ENCODE measurements at places on chromosomes 5 and 9.

- DNase-seq: no peak
Measured at GRCh38 chr9:107648153-107648715, 158.7 kb upstream of the KLF4 start.

DNA sequence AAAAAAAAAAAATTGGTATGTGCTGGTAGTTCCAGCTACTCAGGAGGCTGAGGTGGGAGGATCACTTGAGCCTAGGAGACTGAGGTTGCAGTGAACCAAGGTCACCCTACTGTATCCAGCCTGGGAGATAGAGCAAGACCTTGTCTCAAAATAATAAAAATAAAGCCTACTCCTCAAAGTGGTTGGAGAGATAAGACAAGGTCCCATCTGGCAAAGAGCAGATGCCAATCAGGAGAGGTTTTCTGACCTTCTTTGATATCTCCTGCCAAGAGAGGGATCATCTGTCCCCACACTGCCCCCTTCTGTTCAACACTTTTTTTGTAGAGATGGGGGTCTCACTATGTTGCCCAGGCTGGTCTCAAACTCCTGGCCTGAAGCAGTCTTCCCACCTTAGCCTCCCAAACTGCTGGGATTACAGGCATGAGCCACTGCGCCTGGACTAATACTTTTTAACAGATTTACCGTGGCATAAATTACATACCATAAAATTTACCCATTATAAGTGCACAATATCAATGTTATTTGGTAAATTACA is 64.7 kb downstream of the SH3PXD2B start:
- no peak for DNase-seq

- DNase-seq: no peak
Measured at GRCh38 chr9:132185073-132186009, 23.5 kb downstream of the NTNG2 start.

DNA sequence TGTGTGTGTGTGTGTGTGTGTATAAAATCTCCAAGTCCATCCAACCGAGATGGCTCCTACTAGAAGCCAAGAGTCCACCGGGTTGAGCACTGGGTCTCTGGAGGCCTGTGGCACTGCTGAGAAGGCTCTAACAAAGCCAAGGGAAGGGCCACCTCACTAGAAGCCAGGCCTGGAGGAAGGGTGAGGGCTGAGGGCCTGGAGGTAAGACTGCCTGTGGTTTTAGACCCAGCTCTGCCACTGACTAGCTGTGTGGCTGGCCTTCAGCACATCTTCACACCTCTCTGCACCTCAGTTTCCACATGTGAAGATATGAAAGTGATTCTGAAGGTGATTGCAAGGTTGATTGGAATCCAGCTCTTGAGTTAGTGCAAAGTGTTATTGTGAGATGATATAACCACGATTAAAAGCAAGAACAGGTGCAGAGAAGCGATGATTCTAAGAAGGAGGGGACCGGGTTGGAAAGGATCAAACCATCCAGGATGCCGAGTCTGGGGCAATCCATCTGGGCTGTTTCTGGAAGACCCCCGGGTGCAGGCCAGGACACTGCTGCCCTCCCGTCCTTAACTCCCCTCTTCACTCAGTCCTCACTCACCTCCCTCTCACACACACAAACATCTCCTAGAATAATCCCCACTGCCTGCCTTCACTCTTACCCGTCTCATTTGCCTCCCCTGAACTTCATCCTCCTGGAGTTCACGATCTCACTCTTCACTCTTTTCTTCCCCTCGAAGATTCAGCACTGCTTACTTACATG is 2.3 kb downstream of the IL4 start:
- DNase-seq: no peak

DNA sequence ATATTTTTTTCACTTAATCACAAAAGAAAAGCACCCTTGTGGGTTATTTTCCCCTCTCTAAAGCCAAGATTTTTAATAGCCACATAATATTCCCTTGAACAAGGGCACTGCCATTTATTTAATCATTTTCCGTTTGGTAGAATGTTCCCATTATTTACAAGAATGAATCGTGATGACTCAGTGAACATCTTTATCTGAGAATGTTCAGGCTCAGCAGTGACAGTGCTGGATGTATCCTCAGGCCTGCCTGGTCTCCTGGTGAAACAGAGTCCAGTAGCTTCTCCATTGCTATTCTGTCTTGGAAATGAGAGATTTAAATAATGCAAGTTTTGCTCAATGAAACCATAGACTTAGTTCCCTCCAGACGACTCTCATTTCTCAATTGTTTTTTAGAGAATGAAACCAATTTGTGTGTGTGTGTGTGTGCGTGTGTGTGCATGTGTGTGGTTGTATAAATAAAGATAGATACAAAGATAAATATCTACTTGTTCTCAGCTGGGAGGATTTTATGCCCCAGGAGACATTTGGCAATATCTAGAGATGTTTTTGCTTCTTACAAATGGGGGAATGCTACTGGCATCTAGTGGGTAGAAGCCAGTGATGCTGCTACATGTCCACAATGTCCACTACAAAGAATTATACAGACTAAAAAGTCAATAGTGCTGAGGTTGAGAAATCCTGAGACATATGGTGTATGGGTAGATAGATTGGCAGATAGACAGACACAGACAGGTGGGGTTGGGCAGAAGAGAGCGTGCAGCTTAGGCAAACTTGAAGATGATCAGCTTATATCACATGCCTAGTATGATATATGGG is 55.0 kb downstream of the PAPPA start:
- DNase-seq: no peak

DNA sequence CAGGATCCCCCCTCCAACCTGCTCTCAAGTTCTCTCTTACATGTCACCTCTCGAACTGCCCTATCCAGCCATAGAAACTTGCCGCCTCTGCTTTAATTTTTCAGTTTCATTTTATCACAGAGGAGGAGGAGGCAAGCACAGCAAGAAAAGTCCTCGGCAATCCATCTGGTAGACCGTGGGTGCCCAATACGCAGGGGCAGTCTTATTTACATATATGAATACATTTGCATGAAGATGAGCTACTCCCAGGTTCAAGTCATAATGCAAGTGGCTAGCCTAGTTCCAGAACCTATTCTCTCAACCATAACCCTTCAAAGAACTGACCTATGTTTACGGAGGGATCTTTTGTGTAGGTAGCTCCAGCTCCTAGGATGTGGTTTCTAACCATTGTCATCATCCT is 223.2 kb upstream of the PANK3 start:
- no peak for DNase-seq

GRCh38 chr5:109041317-109041716 is 293.6 kb downstream of the FER start:
- no peak for DNase-seq

GRCh38 chr5:90504743-90505142 is 24.6 kb downstream of the LYSMD3 start:
- no peak for DNase-seq

- DNase-seq: no peak
Measured at GRCh38 chr5:12795333-12795663, 891.1 kb upstream of the CTNND2 start.

- DNase-seq: no peak
Measured at GRCh38 chr5:139765409-139766217, 30.0 kb upstream of the PSD2 start.

- DNase-seq: no peak
Measured at GRCh38 chr5:37054391-37054790, 177.8 kb downstream of the NIPBL start.

- DNase-seq: no peak
Measured at GRCh38 chr5:92850886-92851285, 730.1 kb downstream of the NR2F1-AS1 start.

DNA sequence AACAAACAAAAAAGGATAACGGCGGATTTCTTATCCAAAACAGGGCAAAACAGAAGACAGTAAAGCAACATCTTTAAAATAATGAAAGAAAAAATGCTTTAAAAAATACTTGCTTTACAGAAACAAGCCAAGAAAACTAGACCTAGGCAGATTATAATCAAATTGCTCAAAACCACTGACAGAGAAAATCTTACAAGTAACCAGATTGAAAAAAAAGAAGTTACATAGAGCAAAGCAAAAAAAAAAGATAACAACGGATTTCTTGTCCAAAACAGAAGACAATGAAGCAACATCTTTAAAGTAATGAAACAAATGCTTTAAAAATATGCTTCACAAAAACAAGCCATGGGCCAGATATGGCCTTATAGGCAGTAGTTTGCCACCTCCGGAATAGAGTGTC is 51.1 kb downstream of the RICTOR start:
- no peak for DNase-seq

- no peak for DNase-seq
Measured at GRCh38 chr9:68705531-68706362, 707 bp downstream of the PIP5K1B start.

DNA sequence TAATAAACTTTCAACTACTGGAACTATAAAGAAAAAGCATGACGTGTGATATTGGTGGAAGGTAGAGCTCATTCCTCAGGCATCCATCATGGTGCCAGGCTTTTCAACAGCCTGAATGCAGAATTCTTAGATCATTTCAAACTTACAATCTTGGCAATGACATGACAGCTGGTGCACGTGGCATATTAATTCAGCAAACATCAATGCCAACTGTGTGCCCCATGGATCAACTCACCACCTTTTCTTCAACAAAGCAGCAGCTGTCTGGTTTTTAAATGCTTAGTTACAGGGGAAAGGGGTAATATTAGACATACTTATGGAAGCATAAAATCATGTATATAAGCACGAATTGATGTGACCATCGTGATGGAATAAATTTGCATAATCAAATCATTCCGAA is 56.0 kb upstream of the OR13F1 start:
- DNase-seq: no peak

- no peak for DNase-seq
Measured at GRCh38 chr5:56822981-56823380, 7.6 kb downstream of the MAP3K1 start.

- no peak for DNase-seq
Measured at GRCh38 chr5:89147031-89147430, 264.0 kb upstream of the MEF2C start.

DNA sequence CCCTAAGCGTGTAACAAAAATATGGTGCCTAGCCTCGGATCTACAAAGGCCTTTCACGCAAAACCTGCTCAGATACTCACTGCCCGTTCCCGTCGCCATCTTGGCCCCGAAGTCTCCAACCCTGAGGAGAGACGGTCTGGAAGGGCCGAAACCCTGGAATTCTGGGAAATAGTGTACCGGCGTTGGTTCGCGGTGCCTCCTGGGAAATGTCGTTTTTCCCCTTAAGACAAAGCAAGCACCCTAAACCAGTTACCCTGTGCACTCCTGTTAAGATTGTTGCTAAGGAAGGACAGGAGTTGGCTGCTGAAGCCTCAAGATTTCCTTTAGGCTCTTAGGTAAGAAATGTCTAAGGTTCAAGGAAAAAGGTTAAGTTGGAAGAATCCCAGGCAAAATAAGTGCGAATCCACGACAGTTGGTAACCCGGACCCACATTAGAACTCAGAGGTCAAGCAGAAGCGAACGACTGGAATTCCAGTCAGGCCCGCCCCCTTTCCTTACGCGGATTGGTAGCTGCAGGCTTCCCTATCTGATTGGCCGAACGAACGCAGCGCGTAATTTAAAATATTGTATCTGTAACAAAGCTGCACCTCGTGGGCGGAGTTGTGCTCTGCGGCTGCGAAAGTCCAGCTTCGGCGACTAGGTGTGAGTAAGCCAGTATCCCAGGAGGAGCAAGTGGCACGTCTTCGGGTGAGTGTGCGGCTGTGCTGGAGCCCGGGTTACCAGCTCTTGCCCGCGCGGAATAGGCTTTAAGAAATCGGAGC is at the start of the genes BRD8 and KIF20A:
BRD8 (minus strand) TSS at position 115 of the 761 bp plus-strand sequence; CDS start at position 99, 16 bp downstream.
KIF20A (plus strand) TSS at position 597 of the 761 bp plus-strand sequence. CDS start 569 bp downstream, outside the sequence.
- DNase-seq: peak; percentile 94

- DNase-seq: no peak
Measured at GRCh38 chr5:109844695-109845094, 155.0 kb downstream of the MAN2A1 start.

GRCh38 chr9:105191508-105192121 is 52.8 kb upstream of the SLC44A1 start:
- DNase-seq: no peak

DNA sequence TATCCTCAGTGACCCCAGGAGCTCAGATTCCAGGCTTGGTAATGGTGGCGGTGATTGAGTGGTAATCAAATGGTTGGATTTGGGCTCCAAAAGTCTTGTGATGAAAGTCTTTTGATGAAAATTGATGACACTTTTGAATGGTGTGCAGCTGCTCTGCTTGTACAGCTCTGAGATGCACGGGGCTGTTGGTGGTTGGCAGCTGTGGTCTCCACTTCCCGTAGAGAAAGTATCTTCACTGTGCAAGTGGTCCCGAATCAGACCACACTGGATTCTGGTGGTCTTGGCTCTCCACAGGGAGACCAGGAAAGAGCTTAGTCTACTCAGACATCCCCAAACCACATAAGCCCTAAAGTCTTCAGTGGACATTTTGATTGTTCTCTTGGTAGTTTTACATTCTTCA is 96.6 kb downstream of the MARCHF11 start:
- no peak for DNase-seq

DNA sequence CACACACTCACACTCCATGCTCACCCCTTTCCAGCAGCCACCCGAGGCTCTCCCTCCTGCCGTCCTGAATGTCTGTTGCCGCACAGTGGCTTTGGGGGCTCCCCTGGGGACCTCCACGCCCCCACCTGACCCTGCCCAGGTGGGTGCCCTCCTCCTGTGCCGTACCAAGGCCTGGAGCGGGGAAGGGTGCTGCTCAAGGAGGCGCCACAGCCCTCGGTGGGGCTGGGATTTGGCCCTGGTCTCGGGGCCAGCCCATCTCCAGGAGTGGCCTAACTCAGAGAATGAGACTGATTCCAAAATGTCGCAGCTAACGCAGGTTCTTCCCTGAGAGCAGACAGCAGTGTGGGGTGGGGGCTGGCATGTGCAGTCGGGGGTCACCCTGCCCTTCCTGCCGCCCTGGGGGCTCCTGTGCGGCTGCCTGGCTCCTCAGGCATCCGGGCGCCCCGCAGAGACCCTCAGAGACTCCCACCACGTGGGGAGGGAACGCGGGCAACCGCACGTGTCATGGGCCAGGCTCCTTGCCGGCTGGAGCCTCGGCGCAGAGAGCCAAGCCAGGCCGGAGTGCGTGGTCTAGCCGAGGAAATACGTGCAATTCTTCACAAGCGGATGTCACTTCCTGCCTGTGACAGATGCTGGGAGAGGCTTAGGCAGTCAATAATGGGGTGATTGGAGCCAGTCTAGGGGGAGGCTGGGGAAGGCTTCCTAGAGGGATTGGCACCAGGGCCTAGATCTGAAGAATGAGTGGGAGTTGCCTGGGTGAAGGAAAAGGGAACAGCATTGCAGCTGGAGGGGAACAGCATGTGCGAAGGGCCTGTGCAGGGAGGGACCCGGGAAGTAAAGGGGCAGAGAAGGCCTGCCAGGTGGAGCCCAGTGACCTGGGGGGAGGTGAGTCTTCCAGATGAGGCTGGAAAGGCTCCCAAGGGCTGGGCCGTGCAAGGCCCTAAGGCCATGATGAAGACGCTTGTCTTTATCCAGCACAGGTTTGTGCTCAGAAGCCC is 44.1 kb downstream of the C9orf50 start:
- DNase-seq: no peak

- DNase-seq: no peak
Measured at GRCh38 chr9:94787266-94787665, 60.8 kb downstream of the AOPEP start.

- no peak for DNase-seq
Measured at GRCh38 chr5:111929261-111929660, 172.3 kb upstream of the NREP start.

- DNase-seq: no peak
Measured at GRCh38 chr5:135869276-135869675, 26.4 kb downstream of the IL9 start.

Measured in LNCaP clone FGC (cell line).